Epithelial cell of prostate (primary cell): ENCODE measurements at places on chromosomes 7 and 10.

- no peak for DNase-seq
Observed at GRCh38 chr10:122282253-122282671, 11.2 kb downstream of the BTBD16 start.

DNA sequence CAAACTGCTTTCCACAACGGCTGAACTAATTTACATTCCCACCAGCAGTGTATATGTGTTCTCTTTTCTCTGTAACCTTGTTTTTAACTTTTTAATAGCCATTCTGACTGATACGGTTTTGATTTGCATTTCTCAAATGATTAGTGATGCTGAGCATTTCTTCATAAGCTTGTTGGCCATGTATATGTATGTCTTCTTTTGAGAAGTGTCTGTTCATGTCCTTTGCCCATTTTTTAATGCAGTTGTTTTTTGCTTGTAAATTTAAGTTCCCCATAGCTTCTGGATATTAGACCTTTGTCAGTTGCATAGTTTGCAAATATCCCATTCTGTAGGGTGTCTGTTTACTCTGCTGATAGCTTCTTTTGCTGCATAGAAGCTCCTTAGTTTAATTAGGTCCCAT is 6.1 kb downstream of the ZNF786 start:
- no peak for DNase-seq

- no peak for DNase-seq
Observed at GRCh38 chr7:150830937-150831336, 21.4 kb upstream of the AOC1 start.

- DNase-seq: no peak
Observed at GRCh38 chr10:76315240-76315639, 883.8 kb downstream of the LRMDA start.

GRCh38 chr7:130228840-130229502 is 21.3 kb downstream of the SSMEM1 start:
- no peak for DNase-seq

DNA sequence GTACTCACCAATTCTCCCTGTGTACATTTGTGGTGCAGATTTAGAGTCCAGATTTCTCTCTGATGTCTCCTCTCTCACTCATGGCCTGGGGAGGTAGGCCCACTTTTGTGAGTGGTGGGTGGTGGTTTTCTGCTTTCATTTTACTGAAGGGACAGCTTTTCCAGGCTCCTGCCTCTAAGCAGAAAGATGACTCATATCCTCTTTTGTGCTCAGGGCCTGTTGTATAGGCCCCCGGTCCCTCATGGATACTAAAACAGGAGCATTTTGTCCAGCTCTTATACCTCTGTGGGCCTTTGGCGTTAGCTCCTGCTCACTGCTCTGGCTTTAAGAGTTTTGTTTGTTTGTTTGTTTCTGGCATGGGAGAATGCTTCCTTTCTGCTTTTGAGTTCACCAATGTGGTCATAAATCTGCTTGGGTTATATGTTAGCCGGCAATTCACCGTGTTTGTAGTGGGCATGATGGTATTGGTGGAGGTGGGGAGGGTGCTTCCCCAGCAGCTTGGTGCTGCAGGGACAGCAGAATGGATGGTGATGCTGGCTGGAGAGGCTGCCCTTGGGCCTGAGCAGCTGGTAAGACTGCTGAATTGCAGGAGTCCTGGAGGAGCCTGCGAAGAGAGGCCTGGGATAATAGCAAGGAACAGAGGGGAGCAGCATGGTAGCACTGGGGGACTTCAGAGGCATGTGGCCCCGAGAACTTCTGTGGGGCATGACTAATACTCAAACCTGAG is 468.7 kb downstream of the RPS24 start:
- DNase-seq: no peak

DNA sequence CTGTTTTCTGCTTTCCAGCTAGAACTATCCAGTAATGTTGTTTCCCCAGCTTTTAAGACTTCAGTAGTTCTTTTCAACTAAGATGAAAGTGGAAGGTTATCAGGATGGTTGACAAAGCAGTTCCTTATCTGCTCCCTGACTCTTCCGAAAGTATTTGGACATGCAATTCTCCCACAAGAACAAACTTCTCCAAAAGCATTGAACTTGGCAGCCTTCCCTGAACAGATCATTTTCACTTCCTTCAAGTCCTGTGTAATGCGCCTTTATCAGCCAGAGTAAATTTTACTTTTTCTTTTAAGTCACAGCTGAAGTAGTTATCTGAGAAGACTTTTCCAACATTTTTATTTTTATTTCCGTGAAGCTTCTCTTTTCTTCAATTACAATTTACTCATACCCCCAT is 39.7 kb downstream of the CDC14C start:
- DNase-seq: no peak

DNA sequence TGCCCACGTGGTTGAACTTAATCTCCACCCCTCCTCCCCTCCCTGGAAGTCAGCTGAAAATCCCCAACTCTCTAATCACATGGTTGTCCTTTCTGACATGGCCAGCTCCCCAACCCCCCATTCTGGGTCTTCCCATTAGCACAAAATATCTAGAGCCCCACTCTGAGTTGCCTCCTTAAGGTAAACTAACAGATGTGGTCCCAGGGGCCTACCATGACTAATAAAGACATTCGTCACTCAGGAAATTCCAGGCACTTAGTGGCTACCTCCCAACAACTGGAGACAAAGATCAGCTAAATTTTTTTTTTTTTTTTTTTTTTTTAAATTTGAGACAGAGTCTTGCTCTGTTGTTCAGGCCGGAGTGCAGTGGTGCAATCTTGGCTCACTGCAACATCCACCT is 21.1 kb downstream of the CCDC126 start:
- DNase-seq: no peak

DNA sequence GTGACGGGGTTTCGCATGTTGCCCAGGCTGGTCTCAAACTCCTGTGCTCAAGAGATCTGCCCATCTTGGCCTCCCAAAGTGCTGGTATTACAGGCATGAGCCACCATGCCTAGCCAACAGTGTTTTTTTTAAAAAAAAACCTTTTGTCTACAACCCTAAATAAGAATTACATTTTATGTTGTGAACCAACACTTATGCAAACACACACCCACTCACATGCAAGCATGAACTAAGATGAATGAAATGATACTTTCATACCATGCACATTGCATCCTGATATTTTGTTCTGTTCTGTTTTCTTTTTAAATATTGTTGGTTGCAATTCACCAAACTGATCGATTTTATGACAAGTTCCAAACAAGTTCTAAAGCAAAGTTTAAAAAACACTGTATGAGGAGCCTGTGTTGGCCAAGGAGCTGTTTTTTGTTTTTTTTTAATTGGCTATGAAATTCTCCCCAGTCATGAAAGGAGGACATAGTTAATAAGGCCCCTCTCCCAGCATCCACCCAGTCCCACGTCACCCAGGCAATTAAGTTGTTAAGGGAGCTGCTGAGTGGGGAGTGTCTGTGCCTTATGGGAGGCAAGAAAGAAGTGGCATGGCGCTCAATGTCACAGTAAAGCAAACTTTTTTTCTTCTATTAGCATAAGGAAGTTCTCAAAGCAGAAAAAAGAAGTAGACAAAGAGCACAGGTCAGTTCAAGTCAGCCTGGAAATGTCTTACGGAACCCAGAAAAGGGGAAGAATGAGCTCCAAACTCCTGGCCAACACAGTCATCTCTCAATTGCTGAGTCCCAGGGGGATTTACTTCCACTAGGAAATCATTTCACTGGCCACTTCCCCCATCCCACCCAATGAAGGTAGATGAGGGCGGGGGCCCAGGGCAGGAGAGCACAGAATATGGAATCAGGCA is 50.1 kb downstream of the NOD1 start:
- no peak for DNase-seq

DNA sequence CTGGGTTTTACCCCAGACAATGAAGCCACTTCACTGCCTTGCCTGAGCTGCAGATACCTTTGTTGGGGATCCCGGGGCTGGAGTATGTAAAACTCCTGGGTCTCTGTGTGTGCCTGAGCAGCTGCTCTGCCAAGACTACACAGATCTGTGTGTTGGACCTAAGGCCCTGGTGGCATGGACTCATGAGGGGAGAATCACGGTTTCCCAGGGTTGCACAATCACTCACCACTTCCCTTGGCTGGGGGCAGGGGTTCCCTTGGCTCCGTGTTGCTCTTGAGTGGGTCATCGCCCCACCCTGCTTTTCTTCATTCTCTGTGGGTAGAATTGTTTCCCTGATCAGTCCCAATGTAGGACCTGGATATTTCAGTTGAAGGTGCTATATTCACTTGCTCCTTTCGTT is 13.9 kb upstream of the TBATA start:
- no peak for DNase-seq

DNA sequence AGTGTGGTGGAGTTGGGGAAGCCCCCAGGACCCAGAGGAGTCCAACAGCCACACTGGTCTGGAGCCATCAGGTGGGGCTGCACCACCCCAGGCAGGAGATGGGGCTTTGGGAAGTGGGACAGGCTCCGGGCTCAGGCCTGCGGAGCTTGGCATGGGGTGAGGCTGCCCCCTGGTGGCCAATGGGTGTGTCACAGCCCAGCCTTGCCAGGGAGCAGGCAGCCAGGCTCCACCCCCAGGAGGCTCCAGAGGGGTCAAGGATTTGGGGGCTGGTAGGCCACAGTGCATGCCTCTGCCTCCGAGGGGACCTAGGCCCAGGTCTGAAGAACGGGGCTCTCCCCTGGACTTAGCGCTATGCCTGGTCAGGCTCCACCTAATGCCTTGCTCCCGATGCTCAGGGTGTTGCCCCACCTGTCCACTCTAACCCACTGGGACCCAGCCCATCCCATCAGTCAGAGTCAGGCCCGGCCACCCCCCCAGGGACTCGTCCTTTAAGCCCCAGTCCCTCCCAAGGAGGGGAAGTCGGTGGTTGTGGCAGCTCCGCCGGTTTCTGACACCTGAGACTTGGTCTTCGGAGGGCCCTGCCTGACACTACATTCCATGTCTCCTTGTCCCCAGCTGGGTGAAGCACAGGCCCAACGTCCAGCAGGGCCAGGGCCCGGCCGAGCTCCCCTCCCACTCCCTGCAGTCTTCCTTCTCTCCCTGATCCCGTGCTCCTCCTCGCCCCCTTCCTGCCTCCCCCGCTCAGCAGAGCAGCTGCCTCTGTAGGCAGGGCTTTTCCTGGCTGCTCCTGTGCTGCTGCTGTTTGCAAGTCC is 11.3 kb upstream of the SAMD8 start:
- no peak for DNase-seq

DNA sequence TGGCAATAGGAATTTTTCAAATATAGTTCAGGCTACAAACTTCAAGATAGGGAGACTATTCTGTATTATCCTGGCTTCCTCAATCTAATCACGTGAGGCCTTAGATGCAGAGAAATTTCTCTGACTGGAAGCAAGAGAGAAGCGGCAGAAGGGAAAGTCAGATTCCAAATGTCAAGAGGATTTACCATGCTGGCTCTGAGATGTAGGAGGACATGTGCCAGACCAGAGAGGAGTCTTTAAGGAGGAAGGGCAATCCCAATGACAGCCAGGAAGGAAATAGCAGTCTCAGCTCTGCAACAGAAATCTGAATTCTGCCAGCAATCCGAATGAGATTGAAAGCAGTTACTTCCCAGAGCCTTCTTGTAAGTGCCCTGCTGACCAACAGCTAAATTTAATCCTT is 57.4 kb downstream of the NUTM2E start:
- DNase-seq: no peak

DNA sequence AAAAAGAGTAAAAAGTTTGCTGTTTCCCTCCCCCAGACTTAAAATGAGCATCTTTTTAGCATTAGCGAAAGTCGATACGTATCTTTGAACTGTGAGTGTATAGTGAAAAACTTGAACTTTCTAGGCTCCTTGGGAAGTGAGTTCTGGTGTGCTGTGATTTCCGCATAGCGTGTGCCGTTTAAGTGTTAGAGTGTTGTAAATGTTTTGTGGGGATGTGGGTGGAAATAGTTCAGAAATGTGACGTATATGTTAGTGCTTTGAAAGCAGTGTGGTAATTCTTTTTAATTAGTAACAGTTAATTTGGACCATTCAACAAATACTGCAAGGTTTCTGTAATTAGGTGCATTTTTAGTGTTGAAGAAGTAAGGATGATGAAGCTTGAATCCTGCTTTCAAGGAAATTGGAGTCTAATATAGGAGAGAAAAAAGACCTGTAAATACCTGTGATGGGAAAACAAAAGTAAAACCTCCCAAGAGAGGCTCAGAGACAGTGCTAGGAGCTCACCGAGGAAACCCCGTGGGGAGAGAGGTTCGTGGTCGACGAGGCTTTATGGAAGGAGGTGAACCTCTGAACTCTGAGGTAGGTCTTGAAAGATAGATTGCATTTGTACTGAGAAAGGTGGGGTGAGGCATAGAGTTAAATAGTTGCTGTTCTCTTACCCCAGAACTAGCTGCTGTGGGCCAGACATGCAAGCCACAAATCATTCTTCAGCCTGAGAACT is 40.8 kb downstream of the RBM33 start:
- no peak for DNase-seq

GRCh38 chr10:4651404-4652037 is 174.5 kb upstream of the AKR1E2 start:
- DNase-seq: no peak

GRCh38 chr7:28093623-28094232 is 86.9 kb downstream of the JAZF1 start:
- DNase-seq: no peak

GRCh38 chr7:138825049-138825721 is 27.2 kb upstream of the ATP6V0A4 start:
- DNase-seq: no peak

GRCh38 chr7:157646551-157646950 is 309.7 kb downstream of the DNAJB6 start:
- no peak for DNase-seq

DNA sequence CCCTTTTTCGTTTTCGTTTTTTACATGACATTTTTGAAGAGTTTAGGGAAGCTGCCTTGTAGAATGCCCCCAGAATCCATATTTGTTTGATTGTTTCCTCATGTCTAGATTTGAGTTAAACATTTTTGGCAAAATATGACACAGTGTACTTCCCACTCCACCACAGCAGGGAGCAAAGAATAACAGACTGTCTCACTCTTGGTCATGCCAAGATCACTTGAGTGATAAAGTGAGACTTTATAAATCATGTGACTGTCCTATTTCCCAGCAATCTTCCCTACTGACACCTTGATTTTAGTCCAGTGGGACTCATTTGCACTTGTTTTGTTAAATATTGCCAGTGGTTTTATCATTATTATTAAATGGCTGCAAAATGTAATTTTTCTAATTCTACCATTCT is 44.4 kb upstream of the USP6NL start:
- no peak for DNase-seq

- no peak for DNase-seq
Observed at GRCh38 chr10:70579234-70580002, 23.1 kb downstream of the PRF1 start.

DNA sequence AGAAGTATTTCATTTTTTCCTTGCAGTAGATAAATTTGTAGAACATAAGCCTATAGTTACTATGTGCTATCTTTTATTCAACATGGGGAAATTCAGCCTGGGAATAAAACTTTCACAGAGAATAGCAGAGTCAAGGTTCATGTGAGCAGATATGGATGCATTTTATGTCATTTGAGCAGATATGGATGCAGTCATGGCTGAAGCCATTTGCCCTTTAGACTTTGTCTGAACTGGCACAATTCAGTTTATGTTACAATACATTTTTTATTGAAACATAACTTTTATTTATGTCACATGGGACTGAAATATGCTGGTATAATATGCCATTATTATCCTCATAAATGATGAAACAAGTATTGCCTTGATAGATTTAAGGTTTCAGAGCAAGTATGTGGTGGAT is 231.1 kb downstream of the CACNA2D1 start:
- DNase-seq: no peak
